Lung microvascular endothelial cell (primary cell): ENCODE measurements at places on chromosomes 4 and X. TPM values are rescaled to one million over a fixed set of nuclear protein-coding genes. Genes with fewer than 3 reads are reported as not detected.

DNA sequence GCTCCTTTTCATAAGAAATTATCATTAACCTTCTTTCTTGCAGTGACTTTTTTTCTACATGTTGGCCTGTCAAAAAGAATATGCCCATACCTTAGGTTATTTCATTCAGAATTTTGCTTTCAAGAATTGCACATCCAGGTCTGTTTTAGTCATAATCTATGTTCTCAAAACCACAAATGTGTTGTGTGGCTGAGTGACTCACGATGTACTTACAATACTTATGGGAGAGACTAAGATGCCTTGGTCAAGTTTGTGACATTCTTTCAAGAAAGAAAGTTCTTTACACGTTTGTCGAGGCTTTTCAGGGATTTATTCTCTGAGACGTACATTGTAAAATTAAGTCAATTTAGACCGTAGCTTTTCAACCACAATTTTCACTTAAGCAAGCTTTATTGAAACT, 396.7 kb downstream of the FSTL5 start:
- no peak for DNase-seq

- DNase-seq: peak; percentile 24
Measured at GRCh38 chrX:38220415-38221390, at the start of gene SRPX. TSS of gene SRPX (minus strand) at chrX:38220871. CDS start at chrX:38220792, 79 bp downstream.

GRCh38 chr4:86156531-86156930, 203.3 kb downstream of the MAPK10 start:
- DNase-seq: no peak

DNA sequence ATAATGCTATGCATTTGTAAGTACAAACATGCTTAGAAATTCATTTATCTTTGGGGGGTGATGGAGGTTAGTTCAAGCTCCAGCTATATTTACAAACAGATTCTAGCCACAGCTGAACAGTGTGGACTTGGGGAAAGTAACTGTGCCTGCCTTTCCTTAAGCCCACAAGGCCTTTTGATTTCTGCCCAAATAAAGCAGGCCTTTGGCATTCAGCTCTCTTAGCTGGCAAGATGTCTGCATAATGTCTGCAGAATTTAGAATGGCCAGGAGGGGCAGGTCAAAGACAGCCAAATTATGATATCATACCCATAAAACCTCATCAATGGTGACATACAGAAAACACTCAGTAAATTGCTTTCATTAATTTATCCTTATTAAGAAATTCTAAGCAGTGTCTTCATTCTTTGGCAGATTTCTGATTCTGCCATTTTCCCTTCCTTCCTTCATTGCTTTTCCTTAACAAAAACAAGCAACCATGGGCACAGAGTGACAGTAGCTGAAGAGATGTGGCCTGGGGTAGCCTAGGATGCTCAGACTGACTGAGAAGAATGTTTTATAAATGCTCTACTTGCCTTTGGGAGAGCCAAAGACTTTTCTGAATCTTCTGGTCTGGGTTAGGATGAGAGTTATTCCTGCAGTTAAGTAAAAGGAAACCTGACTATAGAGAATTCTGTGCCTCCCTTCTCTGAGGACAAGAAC, 538.7 kb upstream of the NR3C2 start:
- no peak for DNase-seq

GRCh38 chr4:77209012-77209411, 52.0 kb downstream of the CCNG2 start:
- no peak for DNase-seq

- DNase-seq: peak; percentile 5
Measured at GRCh38 chr4:144356941-144357381, 216.4 kb upstream of the GYPA start.

The TCP11X2 gene
- total RNA-seq: not detected in 2 replicates

DNA sequence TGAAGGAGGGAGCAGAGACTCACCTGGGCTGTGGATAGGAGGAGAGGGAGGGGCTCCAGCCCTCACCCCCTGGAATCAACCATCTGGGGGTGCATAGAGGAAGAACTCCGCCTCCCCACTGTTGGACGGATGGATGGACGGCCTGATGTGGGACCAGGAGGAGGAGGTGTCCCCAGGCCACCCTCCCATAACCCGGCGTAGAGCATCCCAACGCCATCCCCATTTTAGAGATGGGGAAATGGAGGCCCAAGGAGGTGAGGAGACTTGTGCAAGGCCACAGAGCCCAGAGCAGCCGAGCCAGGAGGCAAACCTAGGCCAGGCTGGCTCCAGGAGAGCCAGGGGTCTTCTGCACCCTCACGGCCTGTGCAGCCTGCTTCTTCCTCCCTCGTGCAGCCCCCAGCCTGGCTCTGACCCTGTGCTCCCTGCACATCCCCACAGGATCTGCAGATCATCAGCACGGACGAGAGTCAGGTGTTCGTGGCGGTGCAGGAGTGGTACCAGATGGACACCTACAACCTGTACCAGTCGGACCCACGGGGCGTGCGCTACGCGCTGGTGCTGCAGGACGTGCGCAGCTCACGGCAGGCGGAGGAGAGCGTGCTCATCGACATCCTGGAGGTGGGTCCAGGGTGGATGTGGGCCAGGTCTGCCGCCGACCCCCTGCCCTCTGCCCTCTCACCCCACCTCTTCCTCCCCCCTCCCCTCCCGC, 241.0 kb upstream of the PSAPL1 start:
- no peak for DNase-seq

DNA sequence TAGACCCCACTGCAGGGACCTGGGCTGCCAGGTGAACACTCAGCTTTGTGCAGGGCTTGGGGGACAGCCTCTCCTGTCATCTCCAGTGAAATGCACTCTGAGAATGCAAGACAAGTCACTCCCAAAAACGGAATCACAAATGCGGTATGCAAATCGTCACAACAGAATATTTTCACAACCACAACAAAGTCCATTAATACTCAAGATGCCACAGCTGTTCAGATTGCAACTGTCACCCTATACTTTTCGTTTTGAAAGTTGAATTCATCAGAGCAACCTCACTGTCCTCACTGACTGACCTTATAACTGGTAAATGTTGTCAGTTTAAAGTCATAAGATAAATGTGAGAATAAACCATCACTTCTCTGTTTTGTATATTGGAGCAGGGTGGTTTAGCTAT, 16.6 kb downstream of the JAKMIP1 start:
- DNase-seq: no peak

The RGN gene
- total RNA-seq: 0.20 and 0.65 TPM in 2 replicates

The RHOXF2 gene
- total RNA-seq: not detected in 2 replicates
